Left lung (tissue), 14 donors: ENCODE measurements at places on chromosomes 5 and 9. TPM values are rescaled to one million over a fixed set of nuclear protein-coding genes. Genes with fewer than 3 reads are reported as not detected.

GRCh38 chr9:126559296-126559695 lies 54.4 kb upstream of the LMX1B start:
- no peak for DNase-seq

- DNase-seq: no peak
Observed at GRCh38 chr5:161190778-161191177, 338.8 kb upstream of the ATP10B start.

The ST8SIA4 gene
- polyA plus RNA-seq: 10.7 TPM

DNA sequence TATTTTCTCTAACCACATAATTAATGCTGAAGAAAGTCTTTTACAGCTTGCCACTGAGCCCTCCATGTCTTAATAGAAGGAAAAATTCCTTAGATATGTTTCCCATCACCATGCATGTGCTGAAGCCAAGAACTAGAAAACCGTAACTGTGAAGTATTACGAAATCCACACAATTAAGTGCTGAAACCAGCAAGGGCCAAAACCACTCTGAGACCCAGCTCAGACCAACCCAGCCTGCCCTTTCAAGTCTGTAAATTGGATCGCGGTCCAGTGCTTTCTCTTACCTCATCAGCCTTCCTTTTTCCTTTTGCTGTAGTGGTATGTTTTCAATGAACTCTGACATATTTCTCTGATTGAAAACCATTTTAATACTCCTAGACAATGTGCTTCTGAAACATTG lies 26.3 kb downstream of the SEMA5A start:
- peak; percentile 85 for DNase-seq

- peak; percentile 60 for DNase-seq
Observed at GRCh38 chr5:116575326-116576052, 866 bp upstream of the SEMA6A start.

The PROB1 gene
- 0.73 TPM for polyA plus RNA-seq

- peak; percentile 93 for DNase-seq
Observed at GRCh38 chr9:88809355-88810161, 181.7 kb upstream of the S1PR3 start.
